Endothelial cell of umbilical vein (primary cell): ENCODE measurements at places on chromosomes 2 and 18. TPM values are rescaled to one million over a fixed set of nuclear protein-coding genes. Genes with fewer than 3 reads are reported as not detected.
A peak's percentile ranks its signal among the peaks of the same experiment; 100 is the strongest.

- H3K4me1 ChIP-seq: no peaks in the 10 kb centered on the region
- no peak overlapping the region for H3K4me3 ChIP-seq
- H3K27me3 ChIP-seq: peaks cover 7% of the 10 kb centered on the region
- no peak for DNase-seq
- no peaks in the 10 kb centered on the region for H3K36me3 ChIP-seq
- no peak overlapping the region for H3K27ac ChIP-seq
These were observed 23.5 kb downstream of the CNGA3 start for GRCh38 chr2:98369710-98370239.

GRCh38 chr2:175605640-175606009 is 396.4 kb downstream of the LNPK start:
- no peaks in the 10 kb centered on the region for H3K4me1 ChIP-seq
- no peaks in the 10 kb centered on the region for H3K36me3 ChIP-seq
- no peak overlapping the region for H3K27ac ChIP-seq
- no peaks in the 10 kb centered on the region for H3K27me3 ChIP-seq

The ITGA6 gene
- total RNA-seq: 174 and 208 TPM in 2 replicates

DNA sequence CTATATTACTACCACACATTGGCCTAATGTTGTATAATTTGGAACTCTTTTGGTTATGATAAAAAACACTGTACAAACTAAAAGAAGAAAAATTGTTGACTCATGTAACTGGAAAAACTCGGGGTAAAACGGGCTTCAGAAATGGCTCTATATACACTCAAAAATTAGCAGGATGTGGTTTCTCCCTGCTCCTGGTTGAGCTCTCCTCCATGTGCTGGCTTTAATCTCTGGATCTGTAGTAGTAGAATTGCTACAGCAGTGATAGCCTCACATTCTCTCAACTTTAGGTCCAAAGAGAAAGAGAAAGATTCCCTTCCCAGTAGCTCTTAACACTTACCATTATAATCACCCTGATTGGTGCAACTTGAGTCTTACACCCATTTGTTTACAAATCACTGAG is 274.9 kb upstream of the GALNT5 start:
- no peak for DNase-seq
- no peaks in the 10 kb centered on the region for H3K4me1 ChIP-seq
- H3K36me3 ChIP-seq: no peaks in the 10 kb centered on the region
- no peak overlapping the region for H3K27ac ChIP-seq
- no peak overlapping the region for H3K4me3 ChIP-seq
- H3K27me3 ChIP-seq: no peaks in the 10 kb centered on the region

The MYOM1 gene
- not detected in 2 replicates for total RNA-seq

DNA sequence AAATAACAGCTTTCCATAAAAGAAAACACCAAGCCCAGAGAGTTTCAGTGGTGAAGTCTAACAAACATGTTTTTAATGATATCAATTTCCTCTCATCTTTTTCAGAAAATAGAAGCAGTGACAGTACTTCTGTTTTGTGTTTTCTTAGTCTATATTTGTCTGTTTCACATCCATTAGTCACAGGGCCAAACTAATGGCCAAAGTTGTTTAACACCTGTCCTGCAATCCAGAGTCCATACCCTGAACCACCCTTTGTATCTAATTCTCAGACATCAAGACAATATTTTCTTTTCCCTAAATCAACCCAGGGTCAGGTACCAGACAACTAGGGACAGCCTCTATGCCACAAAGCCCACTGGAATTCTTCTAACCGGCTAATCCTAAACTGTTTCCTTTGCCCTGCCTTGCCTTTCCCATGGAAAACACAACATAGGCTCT is 25.9 kb downstream of the TMSB10 start:
- H3K27ac ChIP-seq: no peak overlapping the region
- peaks cover 4% of the 10 kb centered on the region for H3K4me1 ChIP-seq
- no peak overlapping the region for H3K4me3 ChIP-seq
- no peak for DNase-seq
- no peaks in the 10 kb centered on the region for H3K36me3 ChIP-seq

The SPC25 gene
- 20.5 and 24.2 TPM in 2 replicates for total RNA-seq

GRCh38 chr2:70887550-70888246 is 48.0 kb upstream of the ATP6V1B1 start:
- peaks cover 8% of the 10 kb centered on the region for H3K4me1 ChIP-seq
- no peaks in the 10 kb centered on the region for H3K36me3 ChIP-seq
- DNase-seq: no peak
- peaks cover 82% of the 10 kb centered on the region for H3K27me3 ChIP-seq
- H3K4me3 ChIP-seq: peak overlapping the region; percentile 11
- H3K27ac ChIP-seq: no peak overlapping the region
